Head of caudate nucleus (tissue), 42 donors: ENCODE measurements at places on chromosomes 1 and 21.

DNA sequence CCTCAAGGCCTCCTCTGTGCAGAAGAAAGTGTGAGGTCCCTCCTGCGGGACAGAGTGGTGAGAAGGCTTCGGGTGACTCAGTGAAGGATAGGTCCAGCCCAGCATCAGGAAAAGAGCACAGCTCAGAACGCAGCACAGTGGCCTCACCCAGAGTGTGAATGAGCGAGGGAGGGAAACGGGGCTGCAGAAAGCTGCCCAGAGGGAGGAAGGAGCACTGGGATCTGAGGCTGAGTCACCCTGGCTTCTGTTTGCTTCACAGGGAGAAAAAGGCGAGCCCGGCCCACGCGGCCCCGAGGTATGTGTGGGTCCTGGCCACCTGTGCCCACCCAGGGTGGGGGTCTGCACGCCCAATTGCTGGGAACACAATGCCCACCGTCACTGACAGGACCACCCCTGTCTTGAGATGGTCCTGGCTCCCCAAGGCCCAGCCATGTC lies 24.3 kb downstream of the COL6A2 start:
- DNase-seq = peak; percentile 9

DNA sequence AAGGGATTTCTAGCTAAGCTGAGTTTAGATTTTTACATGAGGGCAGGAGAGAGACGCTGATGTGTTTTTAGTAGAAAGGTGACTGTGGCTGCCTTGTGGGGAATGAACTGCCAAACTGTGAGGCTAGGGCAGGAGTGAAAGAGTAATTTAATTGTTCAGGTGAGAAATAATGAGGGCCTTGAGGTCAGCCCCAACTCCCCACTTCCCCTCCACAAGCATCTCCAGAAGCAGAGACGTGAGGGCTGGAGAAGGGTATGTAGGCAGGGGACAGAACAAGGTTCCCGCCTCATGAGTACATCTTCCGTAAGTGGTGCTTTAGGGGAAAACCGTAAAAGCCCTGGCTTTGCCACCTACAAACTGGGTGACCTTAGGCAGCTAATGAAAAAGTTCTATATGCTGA lies 70.8 kb downstream of the WARS2 start:
- no peak for DNase-seq

- no peak for DNase-seq
These were observed 39.6 kb upstream of the COL6A1 start for GRCh38 chr21:45941717-45942546.

- DNase-seq = no peak
These were observed 3.7 kb upstream of the QSOX1 start for GRCh38 chr1:180150982-180151381.

- DNase-seq = no peak
These were observed 4.0 kb downstream of the H3-3A start for GRCh38 chr1:226066415-226067078.

GRCh38 chr1:22398656-22399420 lies 52.8 kb upstream of the ZBTB40 start:
- DNase-seq = no peak

GRCh38 chr1:90504509-90504908 lies 212.6 kb downstream of the BARHL2 start:
- no peak for DNase-seq
